ENCODE measurements at places on chromosomes 4 and X.

DNA sequence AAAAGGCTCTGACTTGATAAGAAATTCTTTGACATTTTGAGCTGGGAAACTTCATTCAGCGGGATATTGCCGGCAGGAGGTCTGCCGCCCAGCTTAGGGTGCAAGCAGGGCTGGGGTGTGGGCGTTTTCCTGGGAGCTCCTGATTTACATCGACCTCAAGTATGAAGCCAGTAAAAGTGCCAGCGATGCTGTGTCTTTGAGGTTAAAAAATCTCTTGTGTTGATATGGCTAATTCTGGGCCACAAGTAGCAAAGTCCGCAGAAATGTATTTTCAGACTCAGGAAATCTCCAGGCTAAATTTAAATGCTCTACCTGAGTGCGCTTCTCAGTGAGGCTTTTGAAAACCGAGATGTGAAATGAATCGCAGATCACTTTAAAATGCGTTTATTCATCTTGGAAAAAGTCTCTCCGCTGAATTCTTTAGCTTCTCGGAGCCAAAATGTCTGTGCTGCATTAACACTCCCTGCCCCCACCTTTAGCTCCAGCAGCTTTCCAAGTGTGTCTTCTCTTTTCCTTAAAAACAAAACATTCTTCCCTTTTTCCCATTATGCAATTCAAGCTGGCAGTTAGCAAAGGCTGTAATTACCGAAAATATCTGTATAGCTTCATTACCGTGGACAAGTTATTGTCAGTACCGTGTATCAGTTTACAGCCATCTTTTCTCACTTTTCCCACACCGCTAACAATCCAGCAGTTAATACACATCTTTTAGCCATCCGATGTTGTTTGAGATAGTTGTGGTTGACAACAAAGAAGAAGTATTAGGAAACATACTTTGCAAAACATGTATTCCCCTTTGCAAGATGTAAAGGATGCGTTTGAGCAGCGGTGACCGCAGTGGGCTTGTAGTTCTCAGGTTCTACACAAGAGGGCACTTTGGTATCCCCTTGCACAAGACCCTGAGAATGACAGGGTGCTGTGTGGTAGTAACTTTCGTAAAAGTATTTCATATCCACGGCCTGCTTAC, 136.0 kb upstream of the STX18 start:
- DNase-seq: peak; percentile 68

DNA sequence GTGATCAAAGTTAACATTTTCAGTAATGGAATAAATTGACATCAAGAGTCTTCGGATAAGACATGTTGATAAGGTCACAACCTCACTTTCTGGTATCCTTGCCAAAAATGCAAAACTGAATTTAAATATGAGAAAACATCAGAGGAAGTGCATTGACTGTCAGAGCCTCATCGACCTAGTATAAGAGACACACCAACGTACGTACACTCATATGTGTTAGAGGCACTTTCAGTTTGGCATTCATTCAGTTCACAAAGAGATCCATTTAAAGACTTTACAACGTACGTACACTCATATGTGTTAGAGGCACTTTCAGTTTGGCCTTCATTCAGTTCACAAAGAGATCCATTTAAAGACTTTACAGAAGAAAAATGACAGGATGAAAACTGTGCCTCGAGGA, 280.3 kb downstream of the INPP4B start:
- DNase-seq: no peak

- no peak for DNase-seq
Observed at GRCh38 chrX:68490644-68491043, 8.2 kb upstream of the YIPF6 start.

GRCh38 chr4:72977936-72978485, 91.5 kb downstream of the COX18 start:
- no peak for DNase-seq

DNA sequence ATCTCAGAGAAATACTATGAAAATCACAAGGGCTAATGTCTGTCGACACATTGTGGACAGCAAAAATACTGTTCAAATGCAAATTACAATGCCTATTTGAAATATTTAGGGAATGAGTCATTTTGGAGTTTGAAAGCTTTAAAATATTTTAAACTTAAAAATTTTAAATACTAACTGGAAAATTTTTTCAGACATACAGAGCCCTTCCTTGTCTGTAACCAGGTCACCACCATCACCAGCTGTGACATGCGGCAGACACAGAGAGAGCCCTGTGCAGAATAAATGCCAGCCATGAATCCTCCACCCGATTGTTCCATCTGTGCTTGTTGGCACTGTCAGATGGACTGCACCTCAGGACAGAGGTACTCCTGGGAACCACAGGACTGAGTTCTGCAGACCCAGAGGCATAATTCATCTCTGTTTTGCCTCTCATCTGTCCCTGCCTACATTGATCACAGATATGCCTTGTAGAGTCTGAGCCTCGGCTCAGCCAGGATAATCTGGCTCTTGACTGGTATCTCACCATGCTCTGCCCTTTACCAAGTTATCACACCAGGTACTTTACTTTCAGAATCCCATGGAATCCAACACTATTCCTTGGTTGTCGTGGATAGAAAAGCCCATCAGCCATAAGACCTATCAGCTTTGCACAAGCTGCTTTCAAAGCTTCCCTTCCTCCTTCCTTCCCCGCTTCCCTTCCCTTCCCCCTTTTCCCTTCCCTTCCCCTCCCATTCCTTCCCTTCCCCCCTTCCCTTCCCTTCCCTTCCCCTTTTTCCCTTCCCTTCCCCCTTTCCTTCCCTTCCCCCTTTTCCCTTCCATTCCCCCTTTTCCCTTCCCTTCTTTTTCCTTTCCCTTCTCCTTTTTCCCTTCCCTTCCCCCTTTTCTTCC, 67.2 kb downstream of the TBC1D9 start:
- DNase-seq: no peak

GRCh38 chr4:143358923-143359643, 22.4 kb downstream of the GAB1 start:
- DNase-seq: no peak

DNA sequence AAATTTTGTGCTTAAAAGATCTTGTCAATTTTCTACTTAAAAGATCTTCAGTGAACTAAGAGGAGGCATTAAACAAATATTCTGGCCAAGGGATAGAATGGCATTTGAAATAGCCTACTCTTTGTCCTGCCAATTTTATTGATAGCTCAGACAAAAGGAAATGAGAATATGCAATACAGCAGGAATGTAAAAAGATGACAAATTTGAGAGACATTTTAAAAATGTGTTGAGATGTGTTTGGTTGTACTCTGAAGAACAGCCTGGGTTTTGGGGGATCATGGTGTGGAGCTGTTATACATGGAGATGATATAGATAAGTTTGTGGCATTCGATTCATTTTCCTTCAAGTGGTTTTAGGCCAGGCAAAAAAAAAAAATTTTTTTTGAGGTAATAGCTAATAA, 11.6 kb upstream of the MAD2L1 start:
- no peak for DNase-seq

DNA sequence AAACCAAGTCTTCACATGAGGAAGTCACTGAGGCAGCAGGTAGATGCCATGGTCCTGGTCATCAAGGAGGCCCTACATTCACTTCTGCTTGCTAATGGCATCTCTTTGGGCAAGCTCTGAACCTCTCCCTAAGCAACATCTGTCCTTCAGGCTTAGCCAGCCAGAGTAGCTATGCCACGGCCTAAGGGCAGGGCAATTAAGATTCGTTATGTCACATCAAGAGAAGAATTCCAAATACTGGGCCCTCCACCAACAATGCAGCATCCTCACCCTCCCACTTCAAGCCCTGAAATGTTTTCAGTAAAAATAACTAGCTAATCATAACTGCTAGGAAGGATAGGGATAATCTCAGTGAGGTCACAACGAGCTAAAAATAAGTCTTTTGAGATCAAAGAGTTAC, 120.7 kb upstream of the HCCS start:
- DNase-seq: no peak

- no peak for DNase-seq
Observed at GRCh38 chr4:25252230-25253070, 18.6 kb downstream of the PI4K2B start.

DNA sequence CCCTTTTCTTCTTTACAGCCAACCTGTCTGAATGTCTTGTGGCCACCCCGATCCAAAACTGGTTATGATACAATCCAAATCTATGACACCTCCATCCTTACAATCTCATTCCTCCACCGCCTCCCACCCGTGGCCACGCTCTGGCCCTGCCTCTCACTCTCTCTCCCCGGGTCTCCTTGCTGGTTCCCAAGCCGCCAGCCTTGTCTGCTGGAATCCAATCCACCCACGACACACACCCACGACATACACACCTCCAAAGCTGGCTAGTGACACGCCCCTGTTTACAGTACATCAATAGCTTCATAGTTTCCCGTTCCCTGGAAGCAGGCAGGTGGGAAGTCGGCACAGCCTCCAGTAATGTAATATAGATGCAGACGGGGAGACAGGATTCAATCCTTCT, 99.0 kb downstream of the WFS1 start:
- DNase-seq: no peak

GRCh38 chr4:80336582-80336981, 1.1 kb downstream of the CFAP299 start:
- peak; percentile 21 for DNase-seq

- DNase-seq: no peak
Observed at GRCh38 chrX:78710171-78710570, 37.3 kb upstream of the LPAR4 start.

DNA sequence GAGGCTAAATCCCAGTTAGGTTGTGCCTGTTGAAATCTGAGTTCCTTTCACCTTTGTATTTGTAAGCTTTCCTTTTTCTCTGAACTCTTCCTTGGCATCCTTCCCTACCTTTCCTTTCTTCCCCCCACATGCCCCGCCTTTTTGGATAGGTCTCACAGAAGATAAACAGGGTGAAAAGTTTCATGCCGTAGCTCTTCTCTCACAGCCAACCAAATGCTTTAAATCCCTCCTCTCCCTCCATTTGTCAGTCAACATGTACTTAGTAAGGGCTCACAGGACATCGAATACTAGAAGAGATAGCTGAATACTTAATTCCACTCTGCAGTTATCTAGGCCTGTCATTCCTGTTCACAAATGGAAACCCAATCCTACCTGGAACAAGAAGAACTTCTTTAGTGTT, 107.1 kb upstream of the BMPR1B start:
- DNase-seq: no peak

DNA sequence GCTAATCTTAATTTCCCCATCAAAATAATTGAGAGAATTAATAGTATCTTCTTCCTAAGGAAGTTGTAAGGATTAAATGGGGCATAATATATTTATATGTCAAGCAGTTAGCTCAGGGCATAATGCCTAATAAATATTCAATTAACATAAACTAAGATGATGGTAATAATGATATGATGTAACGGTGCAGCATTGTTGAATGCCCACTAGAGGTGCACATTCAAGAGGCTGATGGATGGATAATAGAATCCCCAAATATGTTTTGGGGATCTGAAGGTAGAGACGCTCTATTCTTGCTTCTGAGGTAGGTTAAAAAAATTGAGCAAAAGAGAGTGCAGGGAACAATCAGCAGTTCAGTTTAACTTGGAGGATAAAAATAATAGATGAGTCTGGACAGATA, 37.1 kb downstream of the ATOH1 start:
- DNase-seq: no peak

DNA sequence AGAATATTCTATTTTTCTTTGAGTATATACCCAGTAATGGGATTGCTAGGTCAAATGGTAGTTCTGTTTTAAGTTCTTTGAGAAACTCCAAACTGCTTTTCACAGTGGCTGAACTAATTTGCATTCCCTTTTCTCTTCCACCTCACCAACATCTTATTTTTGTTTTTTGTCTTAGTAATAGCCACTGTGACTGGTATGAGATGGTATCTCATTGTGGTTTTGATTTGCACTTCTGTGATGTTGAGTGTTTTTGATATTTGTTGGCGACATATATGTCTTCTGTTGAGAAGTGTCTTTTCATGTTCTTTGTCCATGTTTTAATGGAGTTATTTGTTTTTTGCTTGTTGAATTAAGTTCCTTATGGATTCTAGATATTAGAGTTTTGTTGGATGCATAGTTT, 24.4 kb downstream of the AIMP1 start:
- no peak for DNase-seq

DNA sequence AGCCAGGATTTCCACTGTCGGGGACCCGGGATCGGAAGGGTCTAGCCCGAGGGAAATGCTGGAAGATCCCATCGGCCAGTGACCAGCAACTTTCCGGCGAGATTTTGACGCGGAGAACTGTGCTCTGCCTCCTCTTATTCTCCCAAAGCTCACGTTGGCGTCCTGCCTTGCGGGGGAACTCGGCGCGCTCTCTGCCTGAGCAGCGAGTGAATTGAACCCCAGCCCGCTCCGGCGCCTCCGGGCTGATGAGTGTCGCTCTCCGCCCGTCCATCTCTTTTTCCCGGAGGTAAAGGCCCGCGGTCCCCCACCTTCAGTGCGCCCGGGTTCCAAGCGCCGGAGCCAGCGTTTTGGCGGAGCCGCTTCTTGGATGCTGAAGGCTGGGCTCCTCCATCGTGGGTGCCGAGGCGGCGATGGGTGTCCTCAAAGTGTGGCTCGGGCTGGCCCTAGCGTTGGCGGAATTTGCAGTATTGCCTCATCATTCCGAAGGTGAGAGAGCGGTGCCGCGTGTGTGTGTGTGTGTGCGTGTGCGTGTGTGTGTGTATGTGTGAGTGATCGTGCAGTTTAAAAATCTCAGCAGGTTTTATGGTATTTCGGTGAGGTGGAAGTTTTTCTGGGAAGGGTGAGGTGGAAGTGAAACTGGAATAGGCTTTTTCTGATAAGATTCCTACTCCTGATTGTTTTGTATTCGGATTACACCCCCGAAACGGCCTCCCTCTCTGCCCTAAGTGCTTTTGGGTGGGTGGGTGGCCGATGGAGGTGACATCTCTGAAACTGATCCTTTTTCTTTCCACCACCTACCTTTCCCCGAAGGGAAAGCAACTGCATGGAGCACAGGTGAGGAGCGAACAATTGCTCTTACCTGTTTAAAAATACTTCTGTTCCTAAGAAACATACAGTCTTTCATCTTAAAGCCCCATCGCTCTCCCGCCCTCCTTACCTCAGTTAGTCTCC, 752 bp downstream of the FRAS1 start:
- peak; percentile 26 for DNase-seq

GRCh38 chrX:32408389-32408788, 803.0 kb downstream of the DMD start:
- peak; percentile 18 for DNase-seq

GRCh38 chrX:20225488-20225833, 41.2 kb downstream of the RPS6KA3 start:
- no peak for DNase-seq

DNA sequence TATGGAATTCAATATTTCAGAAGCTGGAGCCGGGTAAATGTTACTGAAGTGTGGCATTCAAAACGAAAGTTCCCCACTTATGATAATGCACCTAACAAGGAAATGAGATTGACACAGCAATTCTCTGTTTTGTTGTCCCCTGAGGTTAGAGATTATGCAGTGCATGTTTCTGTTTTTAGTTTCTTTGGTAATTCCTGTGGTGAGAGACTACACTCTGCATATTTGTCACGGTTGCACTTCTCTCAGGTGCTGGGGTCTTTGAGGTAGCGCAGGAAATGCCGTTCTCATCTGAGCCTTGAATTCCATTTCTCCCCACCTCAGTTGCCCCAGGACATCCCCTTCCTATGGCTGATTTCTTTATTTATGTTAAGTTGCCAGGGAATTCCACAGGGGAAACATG, 15.3 kb upstream of the BEND4 start:
- no peak for DNase-seq

- DNase-seq: no peak
Observed at GRCh38 chr4:26525771-26526150, 35.5 kb upstream of the CCKAR start.
